Smooth muscle cell of the umbilical artery (primary cell): ENCODE measurements at places on chromosomes 3 and 15. TPM values are rescaled to one million over a fixed set of nuclear protein-coding genes. Genes with fewer than 3 reads are reported as not detected.

The XCR1 gene
- not detected in 2 replicates for total RNA-seq

The TUBGCP5 gene
- 34.0 and 35.9 TPM in 2 replicates for total RNA-seq

The NCEH1 gene
- 12.2 and 33.2 TPM in 2 replicates for total RNA-seq

The SPINT1 gene
- 0.30 and 0.78 TPM in 2 replicates for total RNA-seq
